ENCODE measurements at places on chromosomes 13 and 19. TPM values are rescaled to one million over a fixed set of nuclear protein-coding genes. Genes with fewer than 3 reads are reported as not detected.
A peak's percentile ranks its signal among the peaks of the same experiment; 100 is the strongest.

- DNase-seq, result peak; percentile 65
- H3K27me3 ChIP-seq, result no peaks in the 10 kb centered on the region
- no peaks in the 10 kb centered on the region for H3K36me3 ChIP-seq
- no peak overlapping the region for H3K27ac ChIP-seq
- H3K4me1 ChIP-seq, result no peaks in the 10 kb centered on the region
Observed at GRCh38 chr19:38596057-38596981, 21.4 kb downstream of the MAP4K1 start.

DNA sequence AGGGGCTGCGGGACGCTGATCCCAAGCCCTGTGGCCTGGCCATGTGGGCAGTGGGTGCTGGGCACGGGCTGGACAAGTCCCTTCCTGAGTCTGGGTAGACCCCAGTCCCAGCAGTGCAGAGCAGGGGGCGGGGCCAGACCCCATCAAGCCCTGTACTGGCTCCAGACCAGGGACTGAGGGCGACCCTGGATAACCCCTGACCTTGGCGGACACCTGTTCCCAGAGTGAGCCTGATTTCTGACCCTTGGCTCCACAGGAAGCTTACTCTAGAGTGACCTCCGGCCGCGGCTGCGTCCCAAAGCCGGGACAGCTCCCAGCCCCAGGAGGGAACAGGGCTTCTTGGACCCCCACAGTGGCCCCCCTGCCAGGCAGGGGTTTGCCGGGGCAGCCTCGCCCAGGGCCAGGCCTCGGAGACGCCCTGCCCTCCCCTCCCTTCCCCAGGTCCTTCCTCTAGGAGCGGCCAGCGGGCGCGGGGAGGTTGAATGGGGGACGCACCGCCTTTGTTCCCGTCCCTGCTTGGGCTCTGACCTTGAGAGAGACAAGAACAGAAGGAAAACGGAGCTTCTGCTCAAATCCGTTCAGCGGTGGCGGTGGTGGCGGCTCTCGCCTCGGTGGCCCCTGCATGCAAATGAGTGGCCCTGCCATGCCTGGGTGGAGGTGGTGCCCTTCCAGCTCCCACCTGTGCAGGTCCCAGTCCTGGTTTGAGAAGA, 2.3 kb upstream of the EFNA2 start:
- peaks cover 7% of the 10 kb centered on the region for H3K4me1 ChIP-seq
- peaks cover 9% of the 10 kb centered on the region for H3K36me3 ChIP-seq
- H3K4me3 ChIP-seq, result no peak overlapping the region

- no peaks in the 10 kb centered on the region for H3K36me3 ChIP-seq
- no peak overlapping the region for H3K27ac ChIP-seq
- no peaks in the 10 kb centered on the region for H3K27me3 ChIP-seq
- DNase-seq, result no peak
Observed at GRCh38 chr13:38979891-38980749, 10.5 kb downstream of the STOML3 start.

DNA sequence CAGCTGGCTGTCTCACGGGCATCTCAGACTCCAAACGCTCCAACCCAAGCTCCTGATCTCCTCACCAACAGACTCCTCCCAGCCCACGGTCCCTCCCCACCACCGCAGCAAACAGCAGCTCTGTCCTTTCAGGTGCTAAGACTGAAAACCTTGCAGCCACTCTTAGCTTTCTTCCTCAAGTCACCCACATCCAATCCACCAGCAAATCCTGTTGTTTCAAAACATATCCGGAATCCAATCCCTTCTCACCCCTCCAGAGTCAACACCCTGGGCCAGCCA, 20.8 kb downstream of the C19orf81 start:
- no peak for DNase-seq
- H3K4me1 ChIP-seq, result peaks cover 7% of the 10 kb centered on the region
- peaks cover 30% of the 10 kb centered on the region for H3K27me3 ChIP-seq
- no peaks in the 10 kb centered on the region for H3K36me3 ChIP-seq
- no peak overlapping the region for H3K27ac ChIP-seq

GRCh38 chr13:71056581-71056980, 810.4 kb downstream of the DACH1 start:
- H3K4me1 ChIP-seq, result no peaks in the 10 kb centered on the region
- no peak overlapping the region for H3K4me3 ChIP-seq
- H3K27me3 ChIP-seq, result peaks cover 4% of the 10 kb centered on the region
- H3K36me3 ChIP-seq, result no peaks in the 10 kb centered on the region
- no peak overlapping the region for H3K27ac ChIP-seq

Gene ZNF439
- 4.0 TPM for total RNA-seq

- no peak overlapping the region for H3K27ac ChIP-seq
- H3K27me3 ChIP-seq, result no peaks in the 10 kb centered on the region
- H3K4me1 ChIP-seq, result peaks cover 6% of the 10 kb centered on the region
- peaks cover 14% of the 10 kb centered on the region for H3K36me3 ChIP-seq
Observed at GRCh38 chr13:112572366-112572765, 15.6 kb downstream of the TUBGCP3 start.

DNA sequence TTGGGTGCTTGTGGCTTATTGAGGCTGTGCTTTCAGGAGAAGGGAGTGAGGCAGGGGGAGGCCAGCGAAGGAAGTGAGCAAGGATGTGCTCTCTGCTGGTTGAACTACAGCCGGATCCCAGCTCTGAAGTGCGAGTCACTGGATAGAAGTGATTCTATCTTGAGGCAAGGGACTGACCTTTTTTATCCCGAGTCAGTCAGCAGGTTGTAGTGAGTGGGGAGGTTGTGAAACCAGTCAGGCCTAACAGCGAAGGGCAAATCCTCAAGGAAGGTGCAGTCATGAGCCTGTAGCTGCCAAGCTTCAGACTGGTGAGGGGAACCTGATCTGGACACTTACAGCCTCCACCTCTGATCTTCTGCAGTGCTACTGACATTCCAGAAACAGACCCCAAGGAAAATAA, 18.6 kb downstream of the SCEL start:
- H3K36me3 ChIP-seq, result no peaks in the 10 kb centered on the region
- no peaks in the 10 kb centered on the region for H3K4me1 ChIP-seq
- no peak overlapping the region for H3K4me3 ChIP-seq
- no peak overlapping the region for H3K27ac ChIP-seq

- H3K27ac ChIP-seq, result no peak overlapping the region
- DNase-seq, result no peak
- no peaks in the 10 kb centered on the region for H3K36me3 ChIP-seq
- no peaks in the 10 kb centered on the region for H3K4me1 ChIP-seq
Observed at GRCh38 chr19:30327331-30327730, 44.9 kb upstream of the ZNF536 start.

DNA sequence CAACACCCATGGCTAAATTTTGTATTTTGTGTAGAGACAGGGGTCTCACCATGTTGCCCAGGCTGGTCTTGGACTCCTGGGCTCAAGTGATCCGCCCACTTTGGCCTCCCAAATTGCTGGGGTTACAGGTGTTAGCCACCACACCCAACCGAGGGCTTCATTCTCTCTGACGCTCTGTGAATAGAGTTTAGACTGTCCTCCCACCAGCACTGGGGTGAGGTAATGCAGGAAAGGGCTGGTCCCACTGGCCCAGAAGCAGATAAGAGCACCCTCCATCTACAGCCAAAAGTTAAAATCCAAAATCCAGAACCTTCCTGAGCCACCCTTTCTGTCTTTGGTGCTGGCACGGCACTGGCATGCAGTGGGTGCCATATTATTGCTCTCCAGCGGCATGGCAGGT, 31.8 kb upstream of the HOMER3 start:
- peaks cover 26% of the 10 kb centered on the region for H3K4me1 ChIP-seq
- H3K27me3 ChIP-seq, result no peaks in the 10 kb centered on the region
- H3K27ac ChIP-seq, result no peak overlapping the region
- H3K36me3 ChIP-seq, result no peaks in the 10 kb centered on the region
- DNase-seq, result no peak

Gene ERCC1
- total RNA-seq, result 158 TPM

GRCh38 chr13:45393941-45394570, 24.1 kb downstream of the SLC25A30 start:
- no peak overlapping the region for H3K27ac ChIP-seq
- peak; percentile 48 for DNase-seq
- no peaks in the 10 kb centered on the region for H3K4me1 ChIP-seq
- H3K36me3 ChIP-seq, result peaks cover 32% of the 10 kb centered on the region
- H3K27me3 ChIP-seq, result no peaks in the 10 kb centered on the region
- no peak overlapping the region for H3K4me3 ChIP-seq

DNA sequence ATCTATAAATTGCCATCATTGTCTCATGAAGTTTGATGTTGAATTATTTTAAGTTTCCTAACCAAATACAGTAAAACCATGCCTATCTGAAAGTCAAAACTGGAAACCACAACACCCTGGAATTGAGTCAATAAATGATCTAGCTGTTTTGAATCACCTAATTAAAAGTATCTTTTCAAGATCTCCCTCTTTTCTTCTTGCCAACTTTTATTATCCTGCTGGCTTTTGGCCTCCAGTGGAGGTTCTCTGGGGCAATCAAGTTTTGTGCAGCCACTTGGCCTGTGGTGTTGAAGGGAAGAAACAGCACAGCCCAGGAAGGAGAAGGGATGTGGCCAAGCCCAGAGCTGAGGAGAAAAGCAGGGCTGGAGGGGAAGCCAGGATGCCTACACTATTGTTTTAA, 255.4 kb downstream of the COG6 start:
- no peak overlapping the region for H3K27ac ChIP-seq
- no peak overlapping the region for H3K4me3 ChIP-seq
- H3K36me3 ChIP-seq, result no peaks in the 10 kb centered on the region
- H3K4me1 ChIP-seq, result no peaks in the 10 kb centered on the region
- no peaks in the 10 kb centered on the region for H3K27me3 ChIP-seq

Gene EPSTI1
- total RNA-seq, result 0.13 TPM

- no peak for DNase-seq
- no peaks in the 10 kb centered on the region for H3K27me3 ChIP-seq
- no peak overlapping the region for H3K4me3 ChIP-seq
Observed at GRCh38 chr19:10068205-10068604, 17.9 kb upstream of the SHFL start.

- no peaks in the 10 kb centered on the region for H3K27me3 ChIP-seq
- H3K27ac ChIP-seq, result no peak overlapping the region
Observed at GRCh38 chr19:54029930-54030490, 33.7 kb downstream of the VSTM1 start.

Gene RDH8
- total RNA-seq, result not detected

Gene RYR1
- 0.28 TPM for total RNA-seq

Gene IZUMO2
- not detected for total RNA-seq

DNA sequence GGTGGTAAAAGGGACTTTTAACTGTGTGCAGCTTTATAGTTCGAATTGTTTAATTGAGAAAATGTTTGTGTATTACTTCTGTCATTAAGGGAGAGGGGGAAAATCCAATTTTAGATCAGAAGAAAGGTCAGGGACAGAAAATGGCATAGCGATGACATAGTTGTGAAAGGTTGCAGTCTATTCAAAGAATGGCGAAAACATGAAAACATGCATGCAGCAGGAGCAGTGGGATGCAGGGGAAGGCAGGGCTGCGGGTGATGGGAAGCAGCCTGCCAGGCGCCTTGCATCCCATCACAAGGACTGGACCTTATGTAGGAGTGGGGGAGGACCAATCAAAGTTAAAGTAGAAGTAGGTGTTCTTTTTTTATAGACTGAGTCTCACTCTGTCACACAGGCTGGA, 125.9 kb downstream of the CDK8 start:
- H3K27ac ChIP-seq, result no peak overlapping the region
- no peak for DNase-seq

Gene SMIM17
- 0.76 TPM for total RNA-seq

DNA sequence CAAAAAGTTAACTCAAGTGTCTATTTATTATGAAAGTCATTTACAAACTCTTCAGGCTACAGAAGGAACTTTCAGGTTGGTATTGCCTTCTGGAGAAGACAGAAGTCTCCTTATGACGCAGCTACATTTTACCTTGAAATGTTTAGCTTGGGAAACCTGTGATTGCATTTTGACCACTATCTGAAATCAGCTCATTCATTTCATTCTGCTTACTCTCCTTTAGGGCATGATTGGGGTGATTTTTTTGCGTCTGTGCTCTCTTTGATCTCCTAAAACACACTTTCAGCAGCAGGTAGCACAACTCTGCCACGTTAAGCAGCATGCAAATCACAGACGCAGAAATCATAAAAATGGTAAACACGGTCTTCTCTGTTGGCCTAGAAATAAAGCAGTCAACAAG, 9.6 kb downstream of the GJB6 start:
- DNase-seq, result no peak
- H3K4me3 ChIP-seq, result no peak overlapping the region
- no peaks in the 10 kb centered on the region for H3K4me1 ChIP-seq
- H3K27me3 ChIP-seq, result peaks cover 13% of the 10 kb centered on the region
- no peaks in the 10 kb centered on the region for H3K36me3 ChIP-seq
- no peak overlapping the region for H3K27ac ChIP-seq

Gene WDR88
- not detected for total RNA-seq

GRCh38 chr13:71712988-71713653, 153.9 kb downstream of the DACH1 start:
- no peaks in the 10 kb centered on the region for H3K4me1 ChIP-seq
- H3K36me3 ChIP-seq, result no peaks in the 10 kb centered on the region
- no peak overlapping the region for H3K27ac ChIP-seq
- DNase-seq, result no peak
- no peak overlapping the region for H3K4me3 ChIP-seq

DNA sequence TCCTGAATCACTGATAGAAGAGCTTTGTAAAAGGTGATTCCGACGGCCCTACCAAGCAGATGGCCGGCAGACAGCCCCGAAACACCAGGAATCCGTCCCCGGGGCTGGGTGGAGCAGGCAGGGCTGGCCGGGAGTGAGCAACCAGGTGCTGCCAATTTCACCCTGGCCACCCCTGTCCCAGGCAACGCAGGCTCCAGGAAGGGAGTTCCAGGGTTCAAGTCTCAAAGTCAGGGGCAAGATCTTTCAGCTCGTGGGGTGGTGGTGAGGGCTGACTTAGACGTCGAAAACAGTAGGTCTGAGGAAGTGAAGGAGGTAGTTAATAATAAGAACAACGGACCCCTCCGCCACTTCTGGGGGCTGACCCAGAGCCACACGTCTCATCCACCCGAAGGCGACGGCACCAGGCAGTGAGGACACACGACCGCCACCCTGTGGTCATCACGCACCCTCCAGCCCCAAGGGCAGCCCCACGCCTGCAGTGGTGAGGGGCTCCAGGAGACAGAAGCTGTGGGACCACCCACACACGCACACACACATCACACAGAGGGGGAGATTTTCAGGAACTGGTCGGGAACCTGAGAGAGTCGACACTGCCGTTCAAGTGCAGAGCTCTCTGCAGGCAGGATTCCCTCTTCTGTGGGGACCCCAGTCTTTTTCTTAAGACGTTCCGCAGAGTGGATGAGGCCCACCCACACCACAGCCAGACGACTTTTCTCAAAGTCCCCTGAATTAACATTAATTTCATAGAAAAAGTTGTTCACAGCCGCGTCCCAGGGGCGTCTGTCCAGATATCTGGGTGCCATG, 67.2 kb downstream of the SPACA7 start:
- no peaks in the 10 kb centered on the region for H3K36me3 ChIP-seq
- H3K27ac ChIP-seq, result no peak overlapping the region
- peaks cover 12% of the 10 kb centered on the region for H3K27me3 ChIP-seq
